ENCODE measurements at places on chromosomes 11 and 22.

DNA sequence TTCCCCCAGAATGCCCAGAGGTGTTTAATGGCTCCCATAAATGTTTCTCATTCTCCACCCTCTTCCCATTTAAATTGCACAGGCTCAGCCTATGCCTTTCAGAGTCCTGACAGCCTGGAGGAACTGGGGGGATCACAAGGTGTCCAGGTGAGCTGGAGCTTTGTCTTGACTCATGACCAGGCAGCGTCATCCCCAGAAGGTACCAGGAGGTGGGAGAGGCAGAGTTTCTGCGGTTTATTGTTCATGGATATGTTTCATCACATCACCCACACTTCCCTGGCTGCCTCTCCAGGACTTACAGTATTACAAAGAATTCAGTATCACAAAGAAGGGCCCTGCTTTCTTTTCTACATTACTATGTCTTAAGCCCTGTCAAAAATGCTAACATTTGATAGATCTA is 103.2 kb upstream of the GALNT18 start:
- H3K27ac ChIP-seq = no peak overlapping the region
- H3K36me3 ChIP-seq = no peaks in the 10 kb centered on the region
- no peak overlapping the region for H3K4me3 ChIP-seq
- no peak for DNase-seq
- H3K27me3 ChIP-seq = no peaks in the 10 kb centered on the region

DNA sequence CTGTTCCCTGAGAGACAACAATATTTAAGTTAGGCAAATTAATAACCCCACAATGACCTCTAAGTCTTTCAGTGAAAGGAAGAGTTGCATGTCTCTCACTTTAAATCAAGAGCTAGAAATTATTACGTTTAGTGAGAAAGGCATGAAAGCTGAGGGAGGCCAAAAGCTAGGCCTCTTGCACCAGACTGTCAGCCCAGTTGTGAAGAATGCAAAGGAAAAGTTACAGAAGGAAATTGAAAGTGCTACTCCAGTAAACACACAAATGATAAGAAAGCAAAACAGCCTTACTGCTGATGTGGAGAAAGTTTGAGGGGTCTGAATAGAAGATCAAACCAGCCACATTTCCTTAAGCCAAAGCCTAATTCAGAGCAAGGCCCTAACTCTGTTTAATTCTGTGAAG is 45.0 kb downstream of the BBOX1 start:
- no peaks in the 10 kb centered on the region for H3K27me3 ChIP-seq
- no peak for DNase-seq
- H3K27ac ChIP-seq = no peak overlapping the region
- H3K4me1 ChIP-seq = no peaks in the 10 kb centered on the region

- no peaks in the 10 kb centered on the region for H3K27me3 ChIP-seq
- H3K4me3 ChIP-seq = no peak overlapping the region
- peaks cover 20% of the 10 kb centered on the region for H3K4me1 ChIP-seq
- DNase-seq = no peak
- H3K27ac ChIP-seq = no peak overlapping the region
Measured at GRCh38 chr22:39493759-39494158, 8.3 kb upstream of the MIEF1 start.

DNA sequence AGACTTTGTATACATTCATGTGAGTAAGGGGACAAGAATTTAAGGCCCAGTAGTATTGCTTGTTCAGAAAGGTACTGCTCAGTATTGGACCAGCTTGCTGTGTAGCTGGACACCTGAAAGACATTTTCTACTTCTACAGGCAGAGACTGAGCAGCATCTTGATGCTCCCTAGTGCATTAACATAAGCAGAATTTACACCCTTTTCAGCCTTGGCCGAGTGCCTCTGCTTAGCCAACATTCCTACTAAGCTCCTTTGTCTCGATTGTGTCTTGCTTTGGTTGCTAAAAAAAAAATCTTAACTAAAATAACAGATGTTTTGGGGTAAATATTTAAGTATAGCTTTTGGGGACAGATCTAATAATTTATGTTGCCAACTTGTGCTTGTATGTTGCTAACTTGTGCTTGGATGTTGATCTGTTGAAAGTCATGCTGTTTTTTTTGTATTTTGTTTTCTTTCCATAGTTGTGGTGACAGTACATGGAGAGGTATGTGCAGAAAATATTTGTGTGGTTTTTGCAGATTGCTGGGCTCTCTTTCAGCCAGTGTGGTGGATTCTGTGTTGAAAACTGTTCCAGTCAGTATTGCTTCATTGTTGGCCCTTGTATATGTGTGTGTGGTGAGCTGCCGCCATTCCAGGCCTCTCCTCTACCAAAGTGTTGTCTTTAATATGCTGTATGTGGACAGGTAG is 3.7 kb downstream of the PTS start:
- H3K36me3 ChIP-seq = peaks cover 39% of the 10 kb centered on the region
- no peak overlapping the region for H3K4me3 ChIP-seq
- no peak for DNase-seq
- H3K4me1 ChIP-seq = peaks cover 18% of the 10 kb centered on the region
- no peak overlapping the region for H3K27ac ChIP-seq

Measured in B cell (primary cell).